Naive thymus-derived CD4-positive, alpha-beta T cell (primary cell): ENCODE measurements at places on chromosomes 7 and 10.

DNA sequence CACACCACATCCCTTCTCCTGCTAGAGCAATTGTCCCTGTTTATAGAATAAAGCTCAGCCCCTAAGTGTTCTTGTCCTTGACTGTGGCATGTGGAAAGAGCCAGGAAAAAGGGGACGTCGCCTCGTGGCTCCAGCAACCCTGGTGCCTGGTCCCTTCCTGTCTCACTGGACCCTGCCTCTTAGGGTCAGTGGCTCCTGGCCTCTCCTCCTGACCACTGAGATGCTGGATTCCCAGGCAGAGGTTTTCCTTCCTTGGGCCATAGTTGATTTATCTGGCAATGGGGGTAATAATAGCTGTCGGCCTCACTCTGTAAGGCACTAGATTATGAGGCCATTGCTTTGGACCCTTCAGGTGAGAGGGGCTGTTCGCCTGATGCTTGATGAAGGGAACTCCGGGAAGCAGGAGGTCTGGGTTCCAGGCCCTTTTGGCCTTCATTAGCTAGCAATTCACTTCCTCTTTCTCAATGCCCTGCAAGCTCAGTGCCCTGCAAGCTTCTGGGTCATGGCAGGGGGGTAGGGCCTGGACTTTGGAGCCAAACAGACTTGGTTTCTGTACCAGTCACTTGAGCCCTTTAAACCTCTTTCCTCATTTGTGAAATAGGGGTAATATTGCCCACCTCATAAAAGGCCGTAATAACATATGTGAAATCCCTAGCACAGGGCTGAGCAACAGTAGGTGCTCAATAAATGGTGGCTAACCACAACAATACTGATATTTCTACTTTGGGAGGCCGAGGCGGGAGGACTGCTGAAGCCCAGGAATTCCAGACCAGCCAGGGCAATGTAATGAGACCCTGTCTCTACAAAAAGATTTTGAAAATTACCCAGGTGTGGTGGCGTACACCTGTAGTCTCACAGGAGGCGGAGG lies 1.1 kb downstream of the ASL start:
- no peak for DNase-seq

DNA sequence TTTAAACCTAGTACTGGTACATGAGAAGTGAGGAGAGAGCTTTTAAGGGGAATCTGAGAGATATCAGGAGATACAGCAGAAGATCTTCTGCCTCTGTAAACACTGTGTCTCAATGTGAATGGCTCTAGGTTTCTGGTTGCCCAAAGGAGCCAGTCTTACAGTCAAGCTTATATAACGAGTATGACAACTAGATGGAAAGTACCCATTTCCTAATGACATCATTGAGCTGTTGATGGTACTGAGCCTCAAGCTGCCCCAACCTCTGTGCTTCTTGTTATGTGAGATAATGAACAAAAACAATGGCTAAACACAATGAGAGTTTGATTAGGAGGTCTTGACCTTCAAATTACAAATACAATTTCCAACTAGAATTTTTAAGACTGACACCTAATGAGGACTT lies 451.5 kb downstream of the SORCS1 start:
- DNase-seq = no peak

GRCh38 chr7:49513911-49514310 lies 259.5 kb upstream of the VWC2 start:
- no peak for DNase-seq

DNA sequence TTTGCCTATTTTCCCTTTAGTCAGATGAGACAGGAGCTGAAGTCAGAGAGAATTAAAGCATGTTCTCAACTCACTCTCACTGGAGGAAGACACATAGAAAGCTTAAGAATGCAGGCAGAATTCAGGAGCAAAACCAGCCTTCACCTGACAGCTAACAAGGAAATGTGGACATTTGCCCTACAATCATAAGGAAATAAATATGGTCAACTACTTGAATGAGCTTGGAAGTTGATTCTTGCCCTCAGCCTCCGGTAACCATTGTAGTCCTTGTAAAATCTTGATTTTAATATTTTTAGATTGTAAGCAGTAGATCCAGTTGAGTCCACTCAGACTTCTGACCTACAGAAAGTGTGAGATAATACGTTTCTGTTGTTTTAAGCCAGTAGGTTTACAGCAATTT lies 752.5 kb upstream of the ZWINT start:
- no peak for DNase-seq

DNA sequence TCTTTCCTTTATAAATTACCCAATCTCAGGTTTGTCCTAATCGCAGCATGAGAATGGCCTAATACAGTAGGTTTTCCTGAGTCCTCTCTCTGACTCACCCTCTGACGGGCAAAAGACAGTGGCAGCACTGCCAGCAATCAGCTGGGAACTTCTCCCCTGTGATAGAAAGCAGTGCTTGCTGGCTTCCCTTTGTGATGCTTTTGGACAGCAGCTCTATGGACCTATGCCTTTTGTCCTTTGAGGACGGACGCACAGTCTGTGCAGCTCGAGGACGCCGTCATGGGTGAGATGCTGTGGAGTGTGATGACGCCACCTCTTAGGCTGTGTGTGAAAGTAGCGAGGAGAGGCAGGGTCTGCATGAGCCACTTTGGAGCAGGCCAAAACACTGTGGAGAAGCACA lies 68.8 kb downstream of the KIAA1217 start:
- DNase-seq = no peak

DNA sequence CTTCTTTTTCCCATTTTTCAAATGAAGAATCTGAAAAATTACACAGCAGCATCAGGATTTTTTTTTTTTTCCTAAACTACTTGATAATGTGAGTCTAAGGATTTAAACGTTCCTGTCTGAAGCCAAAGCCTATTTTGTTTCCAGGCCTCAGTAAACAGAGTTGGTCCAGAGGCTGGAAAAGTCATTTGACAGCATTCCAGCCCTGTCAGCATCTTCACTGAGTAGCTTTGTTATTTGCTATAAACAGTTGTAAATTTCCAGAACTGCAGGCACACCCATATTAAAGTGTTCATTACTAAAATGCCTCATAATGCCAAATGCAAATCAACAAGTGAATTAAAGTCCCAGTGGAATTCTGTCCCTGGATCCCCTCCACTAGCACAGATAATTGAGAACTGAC lies 35.5 kb upstream of the KMT2E start:
- no peak for DNase-seq

- DNase-seq = no peak
Observed at GRCh38 chr7:136677471-136678365, 190.7 kb upstream of the CHRM2 start.

DNA sequence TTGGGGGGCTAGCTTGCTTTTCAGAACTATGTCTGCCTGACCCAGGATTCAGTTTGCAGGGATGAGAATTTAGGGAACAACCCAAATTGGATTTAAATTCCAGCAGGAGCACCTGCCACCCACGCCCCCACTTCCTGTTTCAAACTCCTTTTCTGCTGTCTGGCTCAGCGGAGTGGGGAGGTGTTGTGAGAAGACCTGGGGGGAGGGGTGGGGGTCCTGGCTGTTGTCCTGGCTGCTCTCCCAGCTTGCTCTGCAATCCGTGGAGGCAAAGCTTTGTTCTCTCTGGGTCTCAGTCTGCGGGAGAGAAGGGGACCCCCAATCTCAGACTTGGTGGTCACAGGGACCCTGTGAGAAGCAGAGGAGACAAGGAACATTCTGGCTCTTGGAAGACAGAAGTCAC lies 799 bp downstream of the KCNK18 start:
- DNase-seq = no peak

- no peak for DNase-seq
Observed at GRCh38 chr7:47292832-47293309, 289.0 kb downstream of the TNS3 start.

DNA sequence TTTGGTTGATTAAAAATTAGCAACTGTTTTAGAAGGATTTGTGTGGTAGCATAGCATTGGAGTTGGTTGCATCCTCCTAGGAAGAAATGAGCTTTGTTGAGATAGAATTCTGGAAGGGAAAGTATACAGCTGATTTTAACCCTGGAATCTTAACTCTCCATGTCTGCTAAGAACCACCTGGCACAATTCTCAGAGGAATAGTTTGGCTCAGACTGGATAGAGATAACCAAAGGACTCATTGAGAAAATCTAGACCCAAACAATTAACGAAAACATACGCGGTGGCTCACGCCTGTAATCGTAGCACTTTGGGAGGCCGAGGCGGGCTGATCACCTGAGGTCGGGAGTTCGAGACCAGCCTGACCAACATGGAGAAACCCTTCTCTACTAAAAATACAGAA lies 99.1 kb upstream of the AOAH start:
- DNase-seq = no peak

GRCh38 chr7:69813637-69814240 lies 215.5 kb downstream of the AUTS2 start:
- DNase-seq = no peak

DNA sequence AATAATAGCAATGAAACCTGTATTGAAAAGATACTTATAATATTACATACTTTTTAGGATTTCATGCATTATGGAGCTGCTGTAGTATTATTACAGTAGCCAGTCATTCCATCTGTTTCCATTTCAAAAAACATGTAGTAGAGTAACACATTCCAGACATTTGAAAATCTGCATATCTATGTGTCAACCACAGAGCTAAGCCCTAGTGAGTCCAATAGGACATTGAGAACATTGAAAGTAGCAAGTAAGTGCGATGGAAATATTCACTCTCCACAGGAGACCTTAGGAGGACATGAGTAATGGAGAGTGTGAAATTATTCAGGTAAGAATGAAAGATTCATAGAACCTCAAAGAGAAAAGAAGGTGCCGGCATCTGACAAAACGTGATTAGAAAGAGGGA lies 15.3 kb downstream of the NSMCE4A start:
- no peak for DNase-seq

GRCh38 chr7:17709599-17709998 lies 230.7 kb downstream of the SNX13 start:
- no peak for DNase-seq

GRCh38 chr7:47266131-47266706 lies 315.7 kb downstream of the TNS3 start:
- no peak for DNase-seq

- DNase-seq = no peak
Observed at GRCh38 chr10:65701168-65701776, 1224.6 kb upstream of the LRRTM3 start.
